ENCODE measurements at places on chromosomes 7 and 10.

- no peak for DNase-seq
These were observed 205.8 kb downstream of the CCSER2 start for GRCh38 chr10:84534168-84534567.

DNA sequence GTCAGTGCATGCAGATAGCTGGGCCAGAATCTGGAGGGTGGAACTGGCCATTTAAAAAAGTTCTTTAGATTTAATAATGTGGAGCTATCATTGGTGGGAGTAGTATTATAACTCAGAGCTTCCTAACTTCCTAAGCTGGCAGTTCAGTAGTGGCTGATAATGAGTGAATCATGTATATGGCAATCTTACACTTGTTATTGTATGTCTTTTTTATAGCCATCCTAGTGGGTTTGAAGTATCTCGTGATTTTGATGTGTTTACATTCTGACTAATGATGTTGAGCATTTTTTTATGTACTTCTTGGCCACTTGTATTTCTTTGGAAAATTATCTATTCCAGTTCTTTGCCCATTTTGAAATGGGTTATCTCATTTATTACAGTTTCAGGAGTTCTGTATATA, 15.4 kb downstream of the TFAM start:
- no peak for DNase-seq

- DNase-seq, result no peak
These were observed 34.4 kb upstream of the AGR3 start for GRCh38 chr7:16916105-16916639.

DNA sequence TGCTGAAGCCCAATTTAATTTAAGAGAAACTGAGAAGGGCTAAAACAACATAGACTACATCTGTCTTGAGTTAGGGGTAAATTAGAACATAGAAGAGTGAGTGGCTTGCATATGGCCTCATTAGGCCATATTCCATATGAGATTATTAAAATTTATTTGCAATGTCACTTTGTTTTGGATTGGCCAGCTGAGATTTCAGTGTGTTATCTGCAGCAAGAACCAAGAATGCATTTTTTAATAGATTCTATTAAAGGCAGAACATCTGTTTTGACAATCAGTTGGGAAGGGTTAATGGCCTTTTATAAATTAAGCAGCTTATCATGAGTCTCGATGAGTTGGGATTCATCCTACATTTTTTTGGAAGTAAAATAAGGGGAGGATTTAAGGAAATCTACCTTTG, 236.2 kb downstream of the DGKB start:
- DNase-seq, result no peak

- no peak for DNase-seq
These were observed 140.5 kb downstream of the PKD1L1 start for GRCh38 chr7:47807756-47808155.

DNA sequence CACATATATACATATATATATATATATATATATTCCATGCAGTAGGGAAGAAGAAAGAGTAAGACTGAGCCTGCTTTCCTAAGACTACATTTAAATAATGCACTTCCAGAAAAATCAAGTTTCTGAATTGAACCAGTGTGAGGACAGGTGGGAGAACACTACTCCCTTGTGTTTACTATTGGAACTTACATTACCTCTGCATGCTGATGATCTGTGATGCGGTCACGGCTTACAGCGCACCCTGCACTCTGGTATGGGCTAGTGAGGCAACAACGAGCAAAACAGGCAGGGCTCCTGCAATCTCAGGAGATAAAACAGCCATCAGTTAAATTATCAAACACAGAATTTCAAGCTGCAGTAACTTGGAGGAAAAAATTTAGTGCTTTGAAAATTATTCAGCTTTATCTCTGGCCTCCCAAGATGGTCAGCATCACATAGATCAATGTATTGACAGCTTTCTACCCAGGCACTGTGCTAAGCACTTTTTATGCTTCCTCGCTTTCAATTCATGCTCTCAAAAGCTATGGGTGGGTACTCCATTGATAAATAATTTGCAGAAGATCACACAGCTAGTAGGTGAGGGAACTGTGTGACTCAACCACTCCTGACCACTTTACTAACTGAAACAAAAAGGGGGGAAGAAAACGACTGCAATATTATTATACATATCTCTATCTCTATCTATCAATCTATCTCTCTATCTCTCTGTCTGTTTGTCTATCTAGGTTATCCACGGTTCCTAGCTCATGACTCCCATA, 20.5 kb upstream of the SLC16A12 start:
- DNase-seq, result no peak

DNA sequence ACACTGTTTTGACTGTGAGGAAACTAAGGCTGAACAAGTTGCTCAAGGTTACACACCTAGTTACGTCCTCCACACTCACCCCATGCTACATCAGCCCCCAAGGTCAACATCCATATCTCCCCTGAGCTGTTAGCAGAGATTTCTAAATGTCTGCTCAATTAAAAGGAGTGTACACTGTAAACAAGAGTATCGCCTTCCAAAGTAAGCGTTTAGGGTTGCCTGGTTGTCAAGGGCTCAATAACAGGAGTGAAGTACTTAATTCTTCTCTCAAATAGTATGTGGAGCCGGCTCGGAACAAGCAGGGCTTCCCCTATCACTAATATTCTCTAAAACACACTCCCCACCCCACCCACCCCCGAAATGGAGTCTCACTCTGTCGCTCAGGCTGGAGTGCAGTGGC, 412.8 kb upstream of the GALNT17 start:
- no peak for DNase-seq

GRCh38 chr10:129604333-129605032, 137.4 kb downstream of the MGMT start:
- no peak for DNase-seq

- DNase-seq, result peak; percentile 79
These were observed 1.2 kb upstream of the PLXNA4 start for GRCh38 chr7:132577206-132578049.

GRCh38 chr7:85191383-85191782, 4.5 kb upstream of the SEMA3D start:
- DNase-seq, result peak; percentile 10

GRCh38 chr10:72259491-72260238, 14.1 kb upstream of the DDIT4 start:
- DNase-seq, result no peak

DNA sequence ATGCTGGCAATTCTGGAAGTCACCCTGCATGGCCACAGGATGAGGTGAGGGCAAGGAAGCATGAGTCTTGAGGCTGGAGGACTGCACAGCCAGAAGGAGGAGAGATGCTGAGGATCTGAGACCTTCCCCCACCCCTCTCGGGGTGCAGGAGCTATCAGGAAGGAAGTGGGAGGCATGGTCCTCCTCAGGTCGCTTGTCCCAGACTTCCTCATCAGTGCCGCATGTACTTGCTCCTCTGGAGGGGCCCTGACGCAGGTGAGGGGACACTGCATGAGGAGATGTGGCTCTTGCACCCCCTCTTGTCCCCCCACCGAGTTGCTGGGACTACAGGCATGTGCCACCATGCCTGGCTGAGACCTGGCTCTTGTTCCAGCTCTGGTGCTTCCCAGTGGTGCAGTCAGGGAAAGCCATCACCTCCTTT, 5.7 kb upstream of the ZMIZ1 start:
- DNase-seq, result no peak

DNA sequence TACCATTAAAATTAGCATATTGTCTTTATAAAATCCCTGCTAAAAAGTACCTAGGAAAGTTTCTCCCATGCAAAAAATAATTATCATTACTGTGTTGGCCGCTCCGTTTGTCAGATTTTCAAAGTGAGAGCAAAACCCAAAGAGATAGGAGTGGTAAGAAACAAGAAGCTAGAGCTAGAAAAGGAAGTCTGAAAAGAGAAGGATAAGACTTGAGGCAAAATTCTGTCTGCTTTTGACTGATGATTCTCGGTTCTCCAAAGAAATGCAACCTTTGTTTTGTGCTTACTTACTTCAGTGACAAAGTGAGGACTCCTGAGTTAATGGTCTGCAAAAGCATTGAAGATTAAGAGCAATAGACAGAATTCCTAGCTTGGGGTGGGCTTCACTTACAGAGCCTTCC, 33.3 kb upstream of the CAPZA2 start:
- DNase-seq, result no peak

- DNase-seq, result no peak
These were observed 84.6 kb upstream of the UNC5B start for GRCh38 chr10:71127773-71128172.

GRCh38 chr10:59181668-59182067, 5.2 kb downstream of the PHYHIPL start:
- DNase-seq, result peak; percentile 70

- DNase-seq, result peak; percentile 17
These were observed 6.4 kb downstream of the ZMIZ2 start for GRCh38 chr7:44754802-44755697.

DNA sequence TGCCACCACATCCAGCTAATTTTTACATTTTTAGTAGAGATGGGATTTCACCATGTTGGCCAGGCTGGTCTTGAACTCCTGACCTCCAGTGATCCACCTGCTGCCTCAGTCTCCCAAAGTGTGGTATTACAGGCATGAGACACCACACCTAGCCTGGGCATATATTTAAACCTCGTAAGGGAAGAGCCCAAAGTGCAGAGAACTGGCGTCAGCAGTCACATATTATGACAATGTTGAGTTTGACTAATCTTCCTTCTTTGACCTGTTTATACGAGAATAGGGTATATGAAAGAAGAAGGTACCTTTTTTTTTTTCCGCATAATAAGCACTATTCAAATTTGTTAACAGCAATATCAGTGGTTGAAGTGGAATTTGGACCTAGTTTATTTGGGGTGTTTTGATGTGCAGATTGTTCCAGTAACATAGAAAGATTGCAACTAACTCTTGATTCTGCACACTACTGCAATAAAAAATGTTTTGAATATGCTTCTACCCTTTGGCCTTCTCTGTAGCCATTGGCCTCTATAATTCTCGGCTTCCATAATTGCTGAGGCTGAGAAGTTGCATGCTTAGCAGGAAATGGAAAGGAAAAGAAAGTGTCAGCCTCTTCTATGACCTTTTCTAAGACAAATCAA, 55.9 kb downstream of the MINPP1 start:
- no peak for DNase-seq

DNA sequence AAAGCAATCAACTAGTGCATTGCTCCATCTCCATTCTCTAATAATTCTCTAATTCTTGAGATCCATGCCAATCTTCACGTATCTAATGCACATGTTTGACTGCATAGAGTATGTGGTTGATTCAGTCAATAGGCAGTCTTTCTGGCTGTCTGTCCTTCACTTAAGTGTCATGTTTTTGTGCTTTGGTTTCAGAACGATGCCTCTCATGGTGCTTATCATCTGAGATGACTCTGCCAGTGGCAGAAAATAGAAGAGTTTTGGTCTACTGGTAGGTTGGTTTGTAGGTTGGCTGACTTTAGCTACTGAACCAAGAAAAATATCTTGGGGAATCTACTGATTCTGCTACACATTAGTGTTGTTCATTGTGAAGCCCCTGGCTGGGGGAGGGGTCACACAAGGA, 364.2 kb downstream of the SFMBT2 start:
- DNase-seq, result no peak

- DNase-seq, result no peak
These were observed 241.7 kb upstream of the GLI3 start for GRCh38 chr7:42478717-42479116.

- DNase-seq, result no peak
These were observed 19.6 kb upstream of the AGBL3 start for GRCh38 chr7:134966691-134967090.

DNA sequence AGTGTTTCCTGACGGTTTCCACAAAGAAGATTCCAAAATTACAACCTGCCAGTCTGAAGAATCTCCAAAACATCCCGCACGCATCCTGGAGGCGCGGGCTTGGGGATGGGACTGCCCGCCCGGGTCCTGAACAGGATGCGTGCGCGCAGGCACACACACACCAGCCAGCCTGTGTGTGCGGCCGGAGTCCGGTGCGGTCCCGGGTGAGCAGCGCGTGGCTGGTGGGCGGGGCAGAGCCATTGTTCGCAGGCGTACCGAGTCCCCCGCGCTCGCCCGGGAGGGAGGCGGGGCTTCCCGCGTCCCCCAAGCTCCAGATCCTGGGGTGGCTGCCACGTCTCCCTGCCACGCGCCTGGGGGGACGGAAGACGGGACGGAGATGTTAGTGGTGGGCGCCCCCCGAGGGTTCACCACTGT, 675 bp upstream of the SCD start:
- peak; percentile 84 for DNase-seq

DNA sequence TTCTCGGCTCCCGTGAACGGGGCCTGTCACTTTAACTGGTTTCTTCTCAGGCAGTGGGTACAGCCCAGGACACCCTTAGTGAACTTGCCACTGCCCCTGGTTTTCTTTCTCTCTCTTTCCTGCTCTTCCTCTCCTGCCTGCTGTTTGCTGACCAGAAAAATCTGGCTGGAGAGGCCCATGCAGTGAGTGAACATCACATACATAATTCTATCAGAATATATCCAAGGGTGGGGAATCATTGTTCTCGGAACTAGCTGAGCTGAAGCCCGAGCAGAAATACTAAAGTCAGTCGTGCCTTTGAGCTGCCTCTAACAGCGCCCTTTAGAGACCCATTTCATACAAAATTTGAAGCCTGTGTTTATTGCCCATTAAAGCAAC, 501.5 kb upstream of the GALNT17 start:
- no peak for DNase-seq
